ENCODE measurements at places on chromosomes 7 and 10.

- no peak for DNase-seq
These were observed 674.8 kb downstream of the KCNMA1 start for GRCh38 chr10:76962851-76963250.

DNA sequence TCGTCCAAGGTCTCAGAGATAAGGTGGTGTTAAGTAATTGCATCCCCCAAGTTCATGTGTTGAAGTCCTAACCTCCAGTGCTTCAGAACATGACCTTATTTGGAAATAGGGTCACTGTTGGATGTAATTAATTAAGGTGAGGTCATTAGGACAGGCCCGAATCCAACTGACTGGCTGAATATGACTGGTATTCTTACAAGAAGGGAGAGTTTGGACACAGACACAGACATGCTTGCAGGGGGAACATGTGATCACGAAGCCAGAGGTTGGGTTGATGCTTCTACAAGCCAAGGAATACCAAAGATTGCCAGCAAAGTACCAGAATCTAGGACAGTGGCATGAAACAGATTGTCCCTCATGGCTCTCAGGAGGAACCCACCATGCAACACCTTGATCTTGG is 173.5 kb upstream of the LYZL2 start:
- no peak for DNase-seq

GRCh38 chr10:43262397-43262901 is 4.4 kb downstream of the RASGEF1A start:
- no peak for DNase-seq

DNA sequence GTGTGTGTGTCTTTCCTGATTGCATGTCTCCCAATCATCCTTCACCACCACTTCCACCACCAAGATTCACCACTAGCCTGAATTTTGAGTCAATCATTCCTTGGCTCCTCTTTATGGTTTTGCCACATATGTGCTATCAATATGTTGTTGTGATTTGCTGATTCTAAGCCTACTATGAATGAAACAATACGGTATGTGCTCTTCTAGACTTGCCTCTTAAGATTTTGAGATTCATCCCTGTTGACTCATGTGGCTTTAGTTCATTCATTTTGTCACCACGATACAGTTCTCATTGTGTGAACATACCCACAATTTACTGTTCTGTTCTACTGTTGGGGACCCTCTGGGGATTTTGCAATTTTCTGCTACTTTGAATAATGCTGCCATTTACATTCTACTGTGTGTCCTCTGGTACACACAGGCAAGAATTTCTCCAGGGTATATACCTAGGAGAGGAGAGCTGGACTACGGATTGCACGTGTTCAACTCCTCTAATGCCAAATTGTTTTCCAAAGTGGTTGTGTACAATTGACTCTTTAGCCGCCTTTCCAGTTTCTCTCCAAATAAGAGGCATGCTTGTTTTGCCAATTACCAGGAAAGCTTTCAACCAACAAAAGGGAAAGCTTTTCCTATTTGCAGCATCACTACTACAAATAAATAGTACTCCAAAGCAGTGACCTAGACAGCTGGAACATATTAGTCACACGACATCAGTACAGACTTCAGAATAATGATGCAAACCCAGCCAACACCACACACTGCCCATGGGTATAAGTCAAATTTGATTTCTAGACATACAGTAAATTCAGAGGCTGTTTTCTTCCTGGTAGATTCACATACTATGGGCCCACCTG is 30.0 kb downstream of the SGMS1 start:
- DNase-seq, result no peak

All from esophagus squamous epithelium (tissue), 5 donors.